ENCODE measurements at places on chromosomes 11 and 22.

DNA sequence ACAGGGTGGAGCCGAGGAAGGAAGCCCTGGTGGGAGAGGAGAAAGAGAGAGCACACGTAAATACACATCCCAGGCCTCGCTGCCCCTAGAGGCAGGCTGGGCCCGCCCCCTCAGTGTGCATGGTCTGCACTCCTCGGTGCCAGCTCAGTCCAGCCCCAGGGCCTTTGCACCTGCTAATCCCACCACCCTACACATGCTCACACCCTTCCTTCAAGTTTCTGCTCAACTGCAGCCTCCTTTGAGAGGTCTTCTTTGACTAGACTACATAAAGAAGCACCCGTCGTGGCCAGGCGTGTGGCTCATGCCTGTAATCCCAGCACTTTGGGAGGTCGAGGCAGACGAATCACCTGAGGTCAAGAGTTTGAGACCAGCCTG is 5.5 kb downstream of the IL2RB start:
- no peak for DNase-seq
- no peaks in the 10 kb centered on the region for H3K36me3 ChIP-seq
- peaks cover 14% of the 10 kb centered on the region for H3K4me1 ChIP-seq
- H3K27ac ChIP-seq = no peak overlapping the region

DNA sequence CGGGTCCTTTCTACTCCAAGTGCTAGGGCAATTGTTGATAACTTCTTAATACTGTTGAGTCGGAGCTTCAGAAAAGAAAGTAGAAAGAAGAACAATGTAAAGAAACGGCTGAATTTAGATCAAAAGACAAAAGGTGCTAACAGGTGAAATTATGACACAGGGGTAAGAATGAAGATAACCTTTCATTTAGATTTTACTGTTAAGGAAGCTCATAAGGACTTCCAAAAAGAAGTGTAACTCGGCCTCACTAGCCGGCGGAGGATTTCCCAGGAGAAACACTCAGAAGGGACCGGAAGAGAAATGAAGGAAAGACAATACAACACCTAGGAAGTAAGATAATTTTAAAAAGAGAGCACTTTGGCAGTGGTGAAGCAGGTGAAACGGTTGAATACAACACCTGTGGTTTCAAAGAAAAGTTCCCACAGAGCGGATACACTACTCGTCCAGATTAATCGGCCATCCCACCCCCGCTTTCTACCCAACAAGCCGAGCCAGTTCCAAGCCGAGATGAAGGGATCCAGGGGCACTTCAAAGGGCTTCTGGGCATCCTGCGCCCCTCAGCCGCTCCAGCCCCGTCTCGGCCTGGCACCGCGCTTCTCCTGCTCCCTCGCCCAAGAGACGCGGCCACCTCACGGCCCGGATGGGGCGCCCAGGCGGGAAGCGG is 737 bp downstream of the PPP2R1B start:
- H3K27me3 ChIP-seq = no peaks in the 10 kb centered on the region
- peak overlapping the region; percentile 89 for H3K4me3 ChIP-seq
- H3K4me1 ChIP-seq = peaks cover 10% of the 10 kb centered on the region

- no peak overlapping the region for H3K27ac ChIP-seq
- no peak overlapping the region for H3K4me3 ChIP-seq
- no peaks in the 10 kb centered on the region for H3K27me3 ChIP-seq
- no peak for DNase-seq
- no peaks in the 10 kb centered on the region for H3K4me1 ChIP-seq
- H3K36me3 ChIP-seq = no peaks in the 10 kb centered on the region
These were observed 263.6 kb downstream of the BRD1 start for GRCh38 chr22:49564054-49564453.

- no peaks in the 10 kb centered on the region for H3K36me3 ChIP-seq
- no peak for DNase-seq
- no peaks in the 10 kb centered on the region for H3K4me1 ChIP-seq
- no peak overlapping the region for H3K4me3 ChIP-seq
- H3K27me3 ChIP-seq = no peaks in the 10 kb centered on the region
These were observed 31.4 kb downstream of the FAR1 start for GRCh38 chr11:13699870-13700269.

- no peaks in the 10 kb centered on the region for H3K27me3 ChIP-seq
- H3K4me1 ChIP-seq = peaks cover 12% of the 10 kb centered on the region
- no peaks in the 10 kb centered on the region for H3K36me3 ChIP-seq
- no peak overlapping the region for H3K27ac ChIP-seq
- no peak overlapping the region for H3K4me3 ChIP-seq
- no peak for DNase-seq
These were observed 145.7 kb downstream of the TRPC6 start for GRCh38 chr11:101438126-101438525.

GRCh38 chr11:134801570-134801969 is 389.5 kb upstream of the B3GAT1 start:
- H3K27ac ChIP-seq = no peak overlapping the region
- peaks cover 3% of the 10 kb centered on the region for H3K4me1 ChIP-seq
- no peak for DNase-seq

DNA sequence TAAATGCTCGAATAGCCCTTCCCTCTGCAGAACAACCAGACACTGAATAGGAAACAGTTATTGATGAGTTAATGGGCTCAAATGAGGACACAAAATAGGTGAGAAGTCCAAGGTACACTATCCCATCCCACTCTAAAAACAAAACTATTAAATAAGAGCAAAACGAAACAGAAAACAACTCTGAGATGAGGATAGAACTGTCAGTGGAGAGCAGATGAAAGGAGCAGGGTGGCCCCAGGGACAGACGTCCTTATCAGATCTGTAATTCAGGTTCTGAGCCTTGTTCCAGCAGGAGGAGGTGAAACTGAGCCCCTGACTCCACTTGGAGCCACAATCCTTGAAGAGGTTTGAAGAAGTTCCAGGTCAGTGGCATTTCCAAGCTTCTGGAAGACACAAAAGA is 8.5 kb upstream of the SNX19 start:
- H3K4me1 ChIP-seq = no peaks in the 10 kb centered on the region
- no peak for DNase-seq
- no peak overlapping the region for H3K27ac ChIP-seq
- no peaks in the 10 kb centered on the region for H3K36me3 ChIP-seq

- H3K27ac ChIP-seq = no peak overlapping the region
- no peaks in the 10 kb centered on the region for H3K27me3 ChIP-seq
- no peaks in the 10 kb centered on the region for H3K36me3 ChIP-seq
- peaks cover 39% of the 10 kb centered on the region for H3K4me1 ChIP-seq
- no peak overlapping the region for H3K4me3 ChIP-seq
These were observed 68.3 kb downstream of the BCR start for GRCh38 chr22:23248583-23248982.

DNA sequence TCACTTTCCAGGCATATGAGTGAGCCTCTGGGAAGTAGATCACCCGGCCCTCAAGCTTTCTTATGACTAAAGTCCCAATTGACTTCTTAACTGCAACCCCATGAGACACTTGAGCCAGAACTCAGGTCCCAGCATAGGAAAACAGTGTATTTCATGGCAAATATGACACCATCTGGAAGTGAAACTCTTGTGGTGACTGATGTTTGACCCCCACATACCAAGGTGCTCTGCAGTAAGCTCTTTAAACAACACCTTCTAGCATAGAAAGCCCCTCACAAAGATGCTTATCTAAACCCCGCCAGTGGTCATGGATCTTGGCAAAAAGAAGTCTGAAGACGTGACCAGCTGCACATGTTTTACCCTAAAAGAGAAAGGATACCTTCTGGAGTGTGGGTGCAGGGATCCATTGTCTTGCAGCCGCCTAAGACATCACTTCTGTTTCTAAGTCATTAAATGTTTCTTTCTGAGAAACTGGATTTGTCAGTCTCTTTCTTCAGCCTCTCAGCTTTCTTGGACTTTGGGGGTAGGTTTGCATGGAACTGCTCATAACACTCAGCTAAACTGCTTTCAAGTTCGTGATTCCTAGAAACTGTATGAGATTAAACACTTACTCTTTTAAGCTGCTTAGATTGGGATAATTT is 7.4 kb upstream of the PELI3 start:
- no peak overlapping the region for H3K27ac ChIP-seq
- no peak for DNase-seq
- H3K27me3 ChIP-seq = no peaks in the 10 kb centered on the region
- H3K36me3 ChIP-seq = no peaks in the 10 kb centered on the region

DNA sequence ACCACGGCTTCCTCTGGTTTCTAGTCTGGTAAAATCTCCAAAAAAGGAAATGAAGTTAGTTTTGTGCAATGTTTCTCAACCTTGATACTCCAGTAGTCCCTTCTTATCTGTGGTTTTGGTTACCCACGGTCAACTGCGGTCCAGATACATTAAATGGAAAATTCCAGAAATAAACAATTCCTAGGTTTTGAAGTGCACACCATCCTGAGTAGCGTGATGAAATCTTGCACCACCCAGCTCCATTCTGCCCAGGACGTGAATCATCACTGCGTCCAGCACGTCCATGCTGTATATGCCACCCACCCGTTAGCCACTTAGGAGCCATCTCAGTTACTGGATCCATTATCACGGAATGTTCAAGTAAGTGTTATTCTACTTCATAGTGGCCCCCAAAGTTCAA is 117.0 kb downstream of the FBXO7 start:
- no peaks in the 10 kb centered on the region for H3K4me1 ChIP-seq
- no peaks in the 10 kb centered on the region for H3K36me3 ChIP-seq
- DNase-seq = no peak

DNA sequence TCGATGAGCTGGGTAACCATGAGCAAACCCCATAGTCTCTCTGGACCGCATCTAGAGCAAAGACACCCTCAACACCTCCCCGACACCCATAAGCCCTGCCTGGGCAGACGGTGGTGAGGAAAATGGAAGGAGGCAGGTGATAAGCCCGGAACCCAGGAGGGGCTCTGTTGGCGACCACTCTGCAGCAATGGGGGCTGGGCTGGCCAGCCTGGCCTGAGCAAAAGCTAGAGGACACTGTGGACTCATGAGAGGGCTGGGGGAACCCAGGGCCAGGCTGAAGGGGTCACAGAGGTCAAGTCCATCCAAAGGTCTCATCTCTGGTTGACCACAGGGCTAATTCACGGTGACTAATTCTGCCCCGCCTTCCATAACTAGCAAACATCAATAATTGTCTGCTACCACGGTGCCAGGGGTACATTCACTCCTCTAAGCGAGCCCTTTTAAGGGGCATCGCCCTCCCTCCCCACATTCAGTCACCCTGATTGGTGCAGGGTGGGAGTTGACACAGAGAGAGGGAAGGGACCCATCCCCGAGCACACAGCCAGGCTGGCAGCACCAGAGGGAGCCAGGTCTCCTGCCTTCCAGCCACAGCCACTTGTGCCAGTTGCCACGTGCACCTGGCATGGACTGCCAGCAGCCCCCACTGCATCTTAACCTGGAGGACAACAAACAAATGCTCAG is 4.0 kb downstream of the PYGM start:
- H3K27me3 ChIP-seq = no peaks in the 10 kb centered on the region
- no peaks in the 10 kb centered on the region for H3K4me1 ChIP-seq
- DNase-seq = no peak

DNA sequence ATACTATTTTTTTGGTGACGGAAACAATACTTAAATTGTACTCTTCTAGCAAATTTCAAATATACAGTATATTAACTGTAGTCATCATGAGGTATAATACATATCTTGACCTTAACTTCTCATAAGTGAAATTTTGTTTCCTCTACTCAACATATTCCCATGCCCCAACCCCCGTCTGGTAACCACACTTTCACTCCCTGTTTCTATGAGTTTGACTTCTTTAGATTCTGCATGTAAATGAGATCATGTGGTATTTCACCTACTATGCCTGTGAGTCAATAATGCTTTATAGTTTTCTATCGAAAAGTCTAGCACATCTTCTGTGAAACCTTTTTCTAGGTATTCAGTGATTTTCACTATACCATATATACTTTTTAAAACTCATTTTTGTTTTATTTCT is 663.2 kb downstream of the CNTN5 start:
- H3K27ac ChIP-seq = no peak overlapping the region
- H3K4me3 ChIP-seq = no peak overlapping the region
- H3K27me3 ChIP-seq = no peaks in the 10 kb centered on the region
- H3K36me3 ChIP-seq = no peaks in the 10 kb centered on the region
- DNase-seq = no peak

DNA sequence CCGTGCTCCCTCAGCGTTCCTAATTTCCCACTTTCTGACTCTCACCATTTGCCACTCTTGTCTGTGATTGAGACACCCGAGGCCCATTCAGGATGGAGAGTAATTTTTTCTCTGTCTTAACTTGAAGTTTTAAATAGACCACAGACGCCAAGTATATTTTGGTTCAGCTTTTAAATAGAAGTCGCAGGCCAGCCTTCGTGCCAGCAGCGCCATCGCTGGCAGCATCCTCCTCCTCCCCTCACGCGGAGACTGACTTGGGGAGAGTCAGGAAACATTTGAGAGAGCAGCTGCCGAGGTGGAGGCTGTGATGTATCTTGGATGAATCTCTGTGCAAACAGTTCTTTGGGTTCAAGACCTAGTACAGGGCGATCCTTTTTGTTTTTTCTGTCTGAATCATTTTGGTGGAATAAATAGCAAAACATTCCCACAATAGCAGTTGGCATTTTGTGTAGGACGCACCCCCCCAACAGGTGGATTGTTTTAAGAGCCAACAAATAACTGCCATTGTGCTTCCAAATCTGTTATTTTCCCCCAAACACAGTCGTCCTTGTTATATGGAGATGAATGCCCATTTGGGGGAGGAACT is 889 bp upstream of the DMC1 start:
- no peak overlapping the region for H3K27ac ChIP-seq
- peaks cover 4% of the 10 kb centered on the region for H3K4me1 ChIP-seq
- peak overlapping the region; percentile 64 for H3K4me3 ChIP-seq
- no peak for DNase-seq

DNA sequence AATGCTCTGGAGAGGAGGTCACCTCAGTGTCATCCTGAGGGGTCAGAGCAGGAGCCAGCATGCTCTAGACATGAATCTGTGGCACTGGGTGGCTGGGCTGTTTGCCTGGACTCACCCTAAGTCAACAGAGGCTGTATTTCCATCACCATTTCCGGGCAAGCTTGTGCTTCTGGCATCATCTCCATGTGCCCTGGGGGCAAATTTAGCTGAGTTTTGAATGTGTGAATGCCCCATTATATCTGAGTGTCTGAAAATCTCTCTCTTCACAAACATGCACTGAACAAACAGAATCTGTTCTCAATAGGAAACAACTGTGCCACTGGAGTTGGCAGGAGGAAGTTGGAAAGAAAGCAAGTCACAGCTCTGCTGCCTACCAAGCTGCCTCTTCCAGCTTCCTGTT is 356.2 kb downstream of the GRM5 start:
- no peaks in the 10 kb centered on the region for H3K36me3 ChIP-seq
- no peaks in the 10 kb centered on the region for H3K4me1 ChIP-seq
- H3K4me3 ChIP-seq = no peak overlapping the region
- no peaks in the 10 kb centered on the region for H3K27me3 ChIP-seq

- H3K27ac ChIP-seq = no peak overlapping the region
- no peaks in the 10 kb centered on the region for H3K27me3 ChIP-seq
- DNase-seq = no peak
- no peaks in the 10 kb centered on the region for H3K4me1 ChIP-seq
- H3K36me3 ChIP-seq = no peaks in the 10 kb centered on the region
These were observed 258.3 kb upstream of the ANO3 start for GRCh38 chr11:26073646-26074045.

- peaks cover 6% of the 10 kb centered on the region for H3K36me3 ChIP-seq
- no peaks in the 10 kb centered on the region for H3K27me3 ChIP-seq
- no peak overlapping the region for H3K4me3 ChIP-seq
- H3K27ac ChIP-seq = peak overlapping the region; percentile 49
These were observed 6.5 kb downstream of the RGL4 start for GRCh38 chr22:23697031-23697970.
